PC-9 (cell line): ENCODE measurements at places on chromosomes 5 and 9.

- DNase-seq: no peak
Measured at GRCh38 chr5:1008451-1009358, at the start of gene NKD2. TSS of gene NKD2 (plus strand) at chr5:1008802. CDS start at chr5:1009058, 256 bp downstream.

GRCh38 chr9:38435521-38435920, 11.3 kb upstream of the IGFBPL1 start:
- no peak for DNase-seq

DNA sequence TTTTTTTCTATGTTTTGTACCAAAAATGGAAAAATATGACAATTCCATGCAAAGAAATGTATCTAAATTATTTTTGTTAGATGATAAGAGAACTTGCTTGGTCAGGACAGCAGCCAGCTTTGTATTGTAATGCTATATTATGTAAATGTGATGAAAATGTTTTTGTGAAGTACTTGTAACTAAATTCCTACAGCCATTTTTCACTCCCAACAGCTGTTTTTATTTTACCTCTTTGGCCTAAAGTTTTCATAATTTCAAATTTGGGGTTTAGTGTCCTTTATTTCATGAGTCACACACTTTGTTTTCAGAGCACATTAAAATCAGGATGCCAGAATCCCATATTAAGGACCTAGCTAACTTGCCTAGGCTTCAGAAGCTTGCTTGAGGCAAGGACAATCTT, 64.1 kb downstream of the WDR41 start:
- no peak for DNase-seq

- DNase-seq: no peak
Measured at GRCh38 chr5:157457391-157457790, 2.6 kb upstream of the NIPAL4 start.

- DNase-seq: peak; percentile 42
Measured at GRCh38 chr5:136538534-136538933, 173.2 kb upstream of the TRPC7 start.

GRCh38 chr5:103111468-103111867, 8.5 kb downstream of the GIN1 start:
- no peak for DNase-seq

DNA sequence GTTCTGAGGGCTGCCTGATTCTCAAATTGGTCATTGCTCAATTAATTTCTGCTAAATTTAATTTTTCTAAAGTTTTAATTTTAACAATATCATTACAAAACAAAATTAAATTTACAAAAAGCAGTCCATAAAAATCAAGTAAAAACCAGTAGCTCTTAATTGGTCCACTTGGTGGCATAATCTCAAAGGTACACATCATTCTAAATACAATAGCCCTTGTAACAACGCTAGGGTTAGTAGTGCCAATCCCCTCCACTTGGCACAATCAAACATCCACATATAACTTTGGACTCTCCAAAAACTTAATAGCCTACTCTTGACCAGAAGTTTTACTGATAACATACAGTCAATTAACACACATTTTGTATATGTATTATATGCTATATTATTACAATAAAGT, 1.9 kb upstream of the NDUFB6 start:
- no peak for DNase-seq

- DNase-seq: no peak
Measured at GRCh38 chr9:83474631-83475030, 63.6 kb downstream of the FRMD3 start.

DNA sequence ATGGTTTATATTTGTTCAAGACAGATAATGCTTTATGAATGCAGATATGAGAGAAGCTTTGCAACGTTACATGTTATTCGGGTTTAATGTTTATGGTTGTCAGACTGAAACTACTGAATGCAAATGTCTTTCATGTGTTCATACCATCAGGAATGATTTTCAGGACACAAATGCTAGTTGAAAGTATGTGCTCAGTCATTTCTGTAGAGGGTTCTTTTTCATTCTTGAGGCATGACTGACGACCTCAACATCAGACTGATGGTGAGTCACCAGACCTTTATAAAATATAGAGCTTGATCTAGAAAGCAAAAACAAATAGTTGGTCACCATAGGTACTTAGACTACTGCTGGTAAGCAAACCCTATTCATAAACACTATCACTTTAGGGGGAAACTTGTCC, 287.3 kb upstream of the NUDT12 start:
- DNase-seq: peak; percentile 24

- DNase-seq: no peak
Measured at GRCh38 chr9:99140685-99141314, 35.9 kb downstream of the TGFBR1 start.

GRCh38 chr5:143218517-143219170, 184.8 kb downstream of the NR3C1 start:
- DNase-seq: no peak
